ENCODE measurements at places on chromosomes 3 and 15.

DNA sequence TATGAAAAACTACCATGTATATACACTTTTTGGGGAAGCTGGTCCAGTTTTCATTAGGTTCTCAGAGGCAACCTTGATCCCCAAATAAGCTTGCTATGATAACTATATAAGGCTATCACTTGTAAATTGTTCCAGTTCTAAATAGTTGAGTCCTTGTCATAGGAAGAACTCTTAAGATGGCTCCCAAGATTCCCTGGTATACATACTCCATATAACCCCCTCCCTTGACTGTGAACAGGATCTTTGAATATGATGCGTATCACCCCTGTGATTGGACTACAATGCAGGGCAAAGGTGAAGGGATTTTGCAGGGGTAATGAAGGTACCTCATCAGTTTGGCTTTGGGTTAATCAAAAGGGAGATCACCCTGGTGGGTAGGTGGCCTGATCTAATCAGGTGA, 48.6 kb upstream of the TRIM59 start:
- no peak for DNase-seq

DNA sequence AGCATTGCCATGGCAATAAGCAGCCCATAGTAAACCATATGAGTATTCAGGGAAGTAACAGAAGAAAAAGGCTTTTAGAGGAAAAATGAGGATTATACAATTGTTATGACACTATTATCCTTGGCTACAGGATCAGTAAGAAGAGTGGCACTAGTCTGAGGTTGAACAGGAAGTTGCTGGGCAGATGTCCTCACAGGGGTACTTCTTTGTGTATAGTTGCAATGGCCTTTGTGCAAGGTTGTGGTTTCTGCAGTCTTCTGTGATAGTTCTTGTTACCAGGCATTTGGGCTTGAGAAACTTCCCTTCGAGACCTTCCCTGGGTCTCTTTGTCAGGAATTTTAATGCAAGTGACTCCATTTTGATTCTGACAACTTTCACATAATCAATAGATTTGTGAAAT, 100.6 kb upstream of the ATP11B start:
- DNase-seq: no peak

DNA sequence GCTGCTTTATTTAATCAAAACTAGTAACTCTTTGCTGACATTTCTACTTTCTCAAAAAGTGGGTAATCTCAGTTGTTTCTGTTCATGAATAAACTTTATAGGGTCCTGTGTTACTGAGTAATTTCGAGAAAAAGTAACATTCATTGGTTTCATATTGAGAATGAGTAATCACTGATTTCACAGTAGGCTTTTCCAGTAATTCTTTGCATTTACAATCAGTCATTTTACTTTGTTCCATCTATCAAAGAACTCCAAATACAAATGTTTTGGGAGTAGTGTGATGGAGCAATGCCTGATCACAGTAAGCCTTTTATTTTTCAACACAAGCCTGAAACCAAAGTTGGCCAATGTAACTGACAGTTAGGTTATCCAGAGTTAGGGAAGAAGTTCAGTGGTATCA, 353.6 kb downstream of the ULK4 start:
- no peak for DNase-seq

GRCh38 chr3:140933552-140933951, 8.1 kb upstream of the SLC25A36 start:
- DNase-seq: no peak

DNA sequence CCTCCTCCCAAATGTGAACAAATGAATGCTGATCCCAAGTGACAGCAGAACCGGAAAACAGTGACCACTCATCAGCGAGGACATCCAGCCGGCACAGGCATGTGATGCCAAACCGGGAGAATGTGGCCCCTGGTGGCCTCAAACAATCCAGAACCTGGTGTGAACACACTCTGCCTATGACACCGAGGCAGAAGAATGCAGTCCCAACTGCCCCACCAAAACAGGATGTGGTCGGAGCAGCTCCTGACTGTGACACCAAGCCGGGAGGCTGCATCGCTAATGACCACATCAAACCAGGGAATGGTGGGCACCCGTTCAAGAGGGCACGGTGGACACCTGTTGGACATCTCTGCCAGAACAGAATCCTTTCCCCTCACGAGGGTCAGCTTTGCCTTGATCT, 15.4 kb downstream of the SCN5A start:
- peak; percentile 57 for DNase-seq

All from retina (tissue), 1 donor.